Cortex of kidney (tissue), 1 donor: ENCODE measurements at places on chromosomes 5 and 9.

- DNase-seq, result no peak
These were observed 13.5 kb downstream of the PCDH1 start for GRCh38 chr5:141864371-141865370.

DNA sequence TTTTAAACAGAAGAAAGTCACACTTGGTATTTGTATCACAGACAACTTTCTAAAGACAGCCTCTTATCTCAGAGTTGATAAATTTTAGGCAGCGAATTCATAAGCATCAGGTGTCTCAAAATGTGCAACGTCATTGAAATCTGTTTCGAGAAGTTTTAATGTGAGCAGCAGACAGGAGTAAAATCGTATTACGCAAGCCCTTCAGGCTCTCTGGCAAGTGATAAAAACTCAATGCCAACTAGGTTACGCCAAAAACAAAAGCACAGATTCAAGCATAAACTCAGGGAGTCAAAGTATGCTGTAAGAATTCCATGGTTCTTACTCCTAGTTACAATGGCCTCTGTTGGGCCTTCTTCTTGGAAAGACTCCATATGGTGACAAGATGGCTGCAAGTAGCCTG, 244.7 kb downstream of the SEMA5A start:
- no peak for DNase-seq

DNA sequence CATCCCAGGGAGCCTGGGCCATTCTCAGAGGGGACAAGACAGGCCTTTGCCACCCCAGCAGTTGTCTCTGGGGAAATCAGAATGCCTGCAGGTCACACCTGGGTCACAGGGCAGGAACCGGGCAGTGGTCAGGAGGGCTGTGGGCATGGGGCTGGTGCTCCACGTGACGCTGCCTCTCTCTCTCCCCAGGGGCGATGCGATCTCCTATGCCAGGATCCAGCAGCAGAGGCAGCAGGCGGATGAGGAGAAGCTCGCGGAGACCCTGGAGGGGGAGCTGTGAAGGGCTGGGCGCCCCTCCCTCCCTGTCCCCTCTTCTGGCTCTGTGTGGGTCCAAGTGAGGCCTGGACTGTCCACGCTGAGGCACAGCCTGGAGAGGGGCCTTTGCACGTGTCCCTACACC, 8.6 kb downstream of the CACFD1 start:
- DNase-seq, result no peak

- no peak for DNase-seq
These were observed 32.3 kb upstream of the TNPO1 start for GRCh38 chr5:72784129-72784528.

DNA sequence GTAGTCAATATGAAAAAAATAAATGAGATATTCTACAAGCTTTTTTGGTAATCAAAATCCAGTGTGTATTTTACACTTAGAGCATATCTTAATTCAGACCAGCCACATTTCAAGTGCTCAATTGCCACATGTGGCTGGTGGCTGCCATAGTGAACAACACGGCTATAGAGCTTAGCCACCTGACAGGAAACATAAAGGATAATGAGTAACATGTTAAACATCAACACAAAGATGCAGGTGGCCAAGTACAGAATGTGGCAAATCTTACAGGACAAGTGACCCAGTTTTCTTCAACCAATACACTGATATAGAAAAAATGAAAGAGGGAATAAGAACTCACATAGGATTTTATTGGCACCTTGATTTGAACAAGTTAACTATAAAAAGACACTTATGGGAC, 61.4 kb downstream of the KIF24 start:
- no peak for DNase-seq

DNA sequence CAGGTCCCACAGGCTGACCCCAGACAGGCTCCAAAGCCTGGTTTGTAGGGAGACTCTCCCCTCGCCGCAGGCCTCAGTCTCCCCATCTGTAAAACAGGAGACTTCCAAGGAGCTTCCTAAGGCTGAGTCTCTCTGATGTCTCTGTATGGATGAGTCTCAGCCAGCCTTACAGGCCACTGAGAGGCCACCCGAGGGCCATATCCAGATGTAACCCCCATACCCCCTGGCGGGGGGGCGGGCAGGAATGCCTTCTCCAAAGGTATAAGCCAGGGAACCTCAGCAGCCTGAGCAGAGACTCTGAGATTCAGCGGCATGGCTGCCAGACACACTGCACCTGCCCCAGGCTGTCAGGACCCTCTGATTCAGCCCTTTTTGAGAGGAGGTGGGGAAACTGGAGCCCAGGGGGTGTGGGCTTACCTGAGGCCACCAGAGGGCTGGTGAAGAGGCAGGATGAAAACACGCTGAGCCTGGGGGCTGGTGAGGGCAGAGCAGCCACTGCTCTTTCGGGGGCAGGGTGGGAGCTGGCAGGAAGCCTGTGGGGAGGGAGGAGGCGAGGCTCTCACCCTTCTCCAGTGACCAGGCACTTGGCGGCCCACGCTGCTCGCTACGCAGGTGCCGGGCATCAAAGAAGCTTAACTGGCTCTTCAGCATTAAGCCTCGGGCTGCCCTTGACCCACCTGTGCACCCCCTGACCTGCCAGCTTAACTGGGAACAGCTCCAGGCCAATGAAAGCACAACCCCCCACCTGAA, 5.5 kb upstream of the SUSD3 start:
- no peak for DNase-seq

GRCh38 chr5:150245808-150246207, 43.8 kb downstream of the CAMK2A start:
- no peak for DNase-seq
